ENCODE measurements at places on chromosomes 7 and 10. TPM values are rescaled to one million over a fixed set of nuclear protein-coding genes. Genes with fewer than 3 reads are reported as not detected.

DNA sequence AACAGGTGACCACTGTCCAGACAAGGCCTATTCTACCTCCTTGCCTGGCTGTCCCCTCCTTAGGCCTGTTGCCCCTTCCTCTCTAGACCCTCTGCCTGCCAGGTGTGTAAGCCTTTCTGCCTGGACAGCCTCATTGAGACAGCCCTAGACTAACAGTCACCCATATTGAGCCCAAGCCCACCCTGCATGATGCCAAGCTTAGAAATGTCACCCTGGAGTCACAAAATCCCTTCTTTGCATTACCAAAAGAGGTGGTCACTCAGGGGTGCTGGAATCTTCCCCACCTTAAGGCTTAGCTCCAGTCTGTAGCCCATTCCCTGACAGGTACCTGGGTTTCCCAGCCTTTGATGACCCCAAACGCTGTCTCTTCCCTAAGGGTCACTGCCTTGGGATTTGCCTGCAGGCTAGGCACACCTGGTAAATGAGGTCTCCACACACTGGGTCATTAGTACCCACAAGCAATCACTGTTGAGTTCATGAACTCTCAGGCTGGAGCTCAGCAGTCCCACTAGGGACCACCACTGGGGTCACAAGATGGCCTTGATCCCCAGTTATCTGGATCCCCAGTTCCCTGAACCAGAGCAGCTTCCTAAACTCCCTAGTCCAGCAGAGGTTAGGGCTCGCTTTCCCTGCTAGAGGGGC, 54.9 kb upstream of the CAMK2B start:
- peaks cover 28% of the 10 kb centered on the region for H3K36me3 ChIP-seq
- no peak for DNase-seq
- H3K27ac ChIP-seq, result no peak overlapping the region

- no peaks in the 10 kb centered on the region for H3K27me3 ChIP-seq
- no peak overlapping the region for H3K4me3 ChIP-seq
- no peak for DNase-seq
- peaks cover 20% of the 10 kb centered on the region for H3K4me1 ChIP-seq
These were observed 17.4 kb downstream of the SLC13A4 start for GRCh38 chr7:135710417-135711138.

- H3K27me3 ChIP-seq, result no peaks in the 10 kb centered on the region
- DNase-seq, result peak; percentile 67
- H3K27ac ChIP-seq, result peak overlapping the region; percentile 61
- H3K36me3 ChIP-seq, result no peaks in the 10 kb centered on the region
- no peak overlapping the region for H3K4me3 ChIP-seq
These were observed 22.2 kb downstream of the TMEM120A start for GRCh38 chr7:75971961-75972763.

DNA sequence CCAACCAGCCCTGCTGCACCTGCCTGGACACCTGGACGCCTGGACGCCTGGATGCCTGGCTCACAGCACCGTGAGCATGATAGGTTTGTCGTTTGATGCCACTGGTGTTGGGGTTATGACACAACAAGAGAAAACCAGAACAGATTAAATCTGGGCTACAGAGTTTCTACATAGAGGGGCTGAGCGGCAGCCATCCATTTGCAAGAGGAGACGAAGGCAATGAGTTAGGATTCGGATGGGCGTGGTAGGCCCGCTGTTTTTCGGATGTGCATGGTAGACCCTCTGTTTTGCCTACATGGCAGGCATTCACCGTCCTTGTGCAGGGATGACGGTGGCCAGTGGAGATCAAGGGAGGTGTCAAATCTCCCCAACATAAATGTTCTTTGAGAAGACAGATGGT, 121.5 kb upstream of the RNF32 start:
- H3K4me1 ChIP-seq, result no peaks in the 10 kb centered on the region
- H3K4me3 ChIP-seq, result no peak overlapping the region
- no peak for DNase-seq
- no peak overlapping the region for H3K27ac ChIP-seq

DNA sequence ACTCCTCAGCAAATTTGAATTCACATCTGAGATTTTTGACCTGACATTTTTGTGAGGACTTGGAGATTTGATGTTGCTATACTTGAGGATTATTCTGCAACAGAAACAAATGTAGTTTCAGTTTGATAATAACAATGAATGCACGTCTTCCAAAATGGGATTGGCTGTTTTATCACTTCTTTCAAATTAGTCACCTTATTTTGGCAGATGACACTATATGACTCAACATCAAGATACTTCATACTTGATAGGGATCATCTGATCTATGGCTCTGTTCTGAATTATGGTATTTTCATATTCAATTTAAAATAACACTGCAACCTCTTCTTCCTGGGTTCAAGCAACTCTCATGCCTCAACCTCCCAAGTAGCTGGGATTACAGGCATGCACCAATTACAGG, 24.2 kb downstream of the ARL5B start:
- H3K4me3 ChIP-seq, result no peak overlapping the region
- no peaks in the 10 kb centered on the region for H3K27me3 ChIP-seq
- no peak overlapping the region for H3K27ac ChIP-seq

GRCh38 chr10:636016-636730, 53.3 kb downstream of the DIP2C start:
- DNase-seq, result no peak
- H3K27ac ChIP-seq, result no peak overlapping the region

DNA sequence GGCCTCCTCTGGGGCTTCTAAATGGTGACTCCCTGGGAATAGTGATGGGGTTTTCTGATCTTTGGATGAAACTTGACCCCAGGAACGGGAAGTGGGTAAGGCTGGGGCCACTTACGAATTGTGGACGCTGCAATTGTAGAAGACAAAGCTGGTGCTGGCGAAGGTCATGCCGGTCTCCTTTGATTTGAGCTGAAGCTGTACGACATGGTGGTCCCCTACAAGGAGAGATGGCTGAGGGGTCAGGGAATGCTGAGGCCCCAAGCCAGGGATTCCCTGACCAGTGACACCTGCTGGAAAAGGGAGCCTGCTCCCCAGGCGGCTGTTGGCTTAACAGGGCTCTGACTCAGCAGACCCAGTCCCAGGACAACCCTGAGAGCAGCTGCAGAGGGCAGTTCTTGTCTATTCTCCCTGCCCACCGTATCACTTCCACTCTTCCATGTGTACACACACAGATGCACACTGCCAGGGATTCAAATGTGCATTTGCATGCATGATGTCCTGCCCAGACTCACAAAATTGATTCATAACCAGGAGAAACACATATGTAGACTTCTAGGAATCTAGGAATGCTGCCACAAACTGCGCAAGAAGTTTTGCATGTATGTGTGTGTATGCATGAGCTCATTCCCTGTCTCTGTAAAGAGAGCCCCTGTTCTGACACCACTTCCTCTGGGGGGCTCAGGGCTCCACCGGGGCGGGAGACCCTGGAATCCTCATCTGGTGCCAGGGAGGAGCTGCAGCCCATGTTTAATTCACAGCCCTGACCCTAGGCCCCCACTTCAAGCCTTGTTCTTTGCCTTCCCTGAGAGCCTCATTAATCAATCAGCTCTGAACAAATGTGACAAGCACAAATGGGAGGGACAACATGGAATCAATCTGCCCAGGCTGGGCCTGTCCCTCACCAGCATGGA, 350.0 kb downstream of the PLXNA4 start:
- H3K36me3 ChIP-seq, result no peaks in the 10 kb centered on the region
- H3K4me1 ChIP-seq, result no peaks in the 10 kb centered on the region
- H3K4me3 ChIP-seq, result no peak overlapping the region
- H3K27me3 ChIP-seq, result no peaks in the 10 kb centered on the region
- no peak overlapping the region for H3K27ac ChIP-seq
- DNase-seq, result no peak

DNA sequence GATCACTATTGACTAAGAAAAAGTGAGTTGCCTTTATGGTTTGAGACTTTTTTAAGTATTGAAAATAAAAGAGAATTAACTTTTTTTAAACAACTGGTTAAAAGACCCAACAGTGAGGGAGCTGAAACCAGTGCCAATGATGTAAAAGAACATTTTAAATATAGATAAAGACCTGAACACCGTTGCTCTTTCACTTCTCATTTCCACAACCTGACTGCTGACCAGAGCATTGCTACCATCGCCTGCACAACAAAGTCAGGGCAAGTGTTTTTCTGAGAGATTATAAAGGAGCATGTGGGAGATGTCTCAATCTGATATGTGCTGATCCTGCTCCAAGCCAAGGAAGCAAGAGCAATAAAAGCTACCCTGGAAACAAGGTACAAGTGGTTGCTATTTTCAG, 34.7 kb downstream of the IMMP2L start:
- no peak overlapping the region for H3K27ac ChIP-seq
- H3K4me3 ChIP-seq, result no peak overlapping the region
- DNase-seq, result no peak
- no peaks in the 10 kb centered on the region for H3K36me3 ChIP-seq

DNA sequence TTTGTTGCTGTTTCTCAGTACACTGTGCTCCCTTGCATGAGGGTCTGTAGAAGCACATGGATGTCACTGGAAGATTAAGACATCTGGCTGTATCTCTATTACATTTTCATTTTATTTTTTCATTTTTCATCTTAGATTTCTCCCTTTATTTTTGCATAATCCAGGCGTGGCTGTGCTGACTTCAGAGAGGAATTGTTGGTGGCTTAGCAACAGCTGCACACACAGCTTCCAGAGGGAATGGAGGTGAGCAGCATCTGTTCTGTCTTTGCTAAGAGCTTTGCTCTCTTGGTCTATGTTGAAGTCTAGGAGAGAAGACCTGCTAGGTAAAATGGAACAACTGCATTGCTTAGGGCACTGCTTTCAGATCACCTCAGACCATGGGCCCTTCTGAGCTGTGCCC, 254.4 kb upstream of the SP4 start:
- DNase-seq, result no peak
- H3K36me3 ChIP-seq, result no peaks in the 10 kb centered on the region
- no peak overlapping the region for H3K27ac ChIP-seq
- H3K4me3 ChIP-seq, result no peak overlapping the region
- no peaks in the 10 kb centered on the region for H3K4me1 ChIP-seq

- H3K4me1 ChIP-seq, result peaks cover 56% of the 10 kb centered on the region
- H3K27ac ChIP-seq, result peak overlapping the region; percentile 93
- peak; percentile 73 for DNase-seq
- H3K27me3 ChIP-seq, result no peaks in the 10 kb centered on the region
- peaks cover 33% of the 10 kb centered on the region for H3K36me3 ChIP-seq
These were observed 1.1 kb downstream of the HNRNPA2B1 start for GRCh38 chr7:26199301-26200037.

DNA sequence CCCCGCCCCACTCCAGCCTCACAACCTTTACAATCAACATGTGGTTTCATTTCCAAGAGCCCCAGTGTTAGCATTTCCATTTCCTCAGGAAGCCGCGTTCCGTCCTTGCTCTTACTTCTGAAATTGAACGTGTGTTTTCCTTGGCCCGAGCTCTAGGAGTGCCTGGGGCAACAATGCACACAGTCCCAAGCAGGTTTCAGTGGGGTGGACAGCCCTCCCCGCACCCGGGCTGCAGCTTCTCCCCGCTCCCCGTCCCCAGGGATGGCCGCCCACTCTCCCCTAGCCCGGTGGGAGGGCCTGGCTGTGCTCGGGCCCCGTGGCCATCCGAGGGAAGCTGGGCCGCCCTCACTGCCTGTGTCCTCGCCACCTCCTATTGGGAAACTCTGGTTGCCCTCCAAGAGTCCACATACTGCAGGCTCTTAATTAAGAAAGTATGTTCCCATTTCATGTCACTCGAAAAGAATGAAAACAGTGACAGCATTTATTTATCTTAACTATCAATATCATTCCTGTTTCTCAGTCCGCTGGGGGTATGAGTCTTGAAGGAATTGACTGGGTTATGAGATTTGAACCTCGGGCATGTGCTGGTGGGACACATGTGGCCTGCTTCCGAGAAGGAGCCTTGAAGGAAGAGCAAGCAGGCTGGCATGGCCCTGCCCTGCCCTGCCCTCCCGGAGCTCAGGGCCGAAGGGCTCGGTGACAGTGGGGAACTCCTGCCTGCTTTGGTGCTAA, 163.8 kb downstream of the GRK5 start:
- no peaks in the 10 kb centered on the region for H3K36me3 ChIP-seq
- H3K4me1 ChIP-seq, result peaks cover 31% of the 10 kb centered on the region
- peak; percentile 83 for DNase-seq
- no peaks in the 10 kb centered on the region for H3K27me3 ChIP-seq
- H3K27ac ChIP-seq, result peak overlapping the region; percentile 88
- H3K4me3 ChIP-seq, result no peak overlapping the region

DNA sequence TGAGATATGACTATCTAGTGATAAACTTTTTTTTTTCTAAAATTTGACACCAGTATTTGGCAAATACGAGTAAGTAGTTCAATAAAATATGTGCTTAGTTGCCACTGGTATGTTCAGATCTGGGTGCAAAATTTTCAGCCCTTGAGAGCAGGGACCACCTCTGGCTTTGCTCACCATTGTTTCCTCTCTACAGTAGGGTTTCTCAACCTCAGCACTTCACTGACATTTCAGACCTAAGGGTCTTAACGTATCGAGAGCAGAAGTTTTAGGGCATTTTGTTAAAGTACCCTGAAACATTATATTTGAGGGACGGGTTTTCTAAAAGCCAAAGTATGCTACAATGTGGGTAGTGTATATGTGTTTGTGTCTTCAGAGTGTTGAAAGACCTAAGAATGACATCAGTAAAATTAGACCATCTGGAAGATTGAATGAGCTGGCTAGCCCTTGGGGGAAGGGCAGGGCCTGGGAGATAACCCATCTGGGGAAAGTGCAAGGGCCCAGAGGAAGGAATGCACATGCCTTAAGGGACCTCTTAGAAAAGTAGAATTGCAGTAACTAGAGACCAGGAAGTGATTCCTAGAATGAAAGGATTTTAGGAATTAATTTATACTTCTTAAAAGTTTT, 11.8 kb downstream of the BZW2 start:
- no peaks in the 10 kb centered on the region for H3K36me3 ChIP-seq
- peak; percentile 48 for DNase-seq
- H3K27me3 ChIP-seq, result no peaks in the 10 kb centered on the region
- H3K4me1 ChIP-seq, result peaks cover 65% of the 10 kb centered on the region

GRCh38 chr7:115749924-115750323, 280.6 kb downstream of the TFEC start:
- DNase-seq, result no peak
- no peaks in the 10 kb centered on the region for H3K4me1 ChIP-seq
- no peaks in the 10 kb centered on the region for H3K36me3 ChIP-seq
- H3K27ac ChIP-seq, result no peak overlapping the region
- no peak overlapping the region for H3K4me3 ChIP-seq

- DNase-seq, result no peak
- peaks cover 5% of the 10 kb centered on the region for H3K4me1 ChIP-seq
- H3K27me3 ChIP-seq, result no peaks in the 10 kb centered on the region
- no peak overlapping the region for H3K4me3 ChIP-seq
- no peaks in the 10 kb centered on the region for H3K36me3 ChIP-seq
These were observed 3.2 kb downstream of the PSMG3 start for GRCh38 chr7:1566687-1567048.

DNA sequence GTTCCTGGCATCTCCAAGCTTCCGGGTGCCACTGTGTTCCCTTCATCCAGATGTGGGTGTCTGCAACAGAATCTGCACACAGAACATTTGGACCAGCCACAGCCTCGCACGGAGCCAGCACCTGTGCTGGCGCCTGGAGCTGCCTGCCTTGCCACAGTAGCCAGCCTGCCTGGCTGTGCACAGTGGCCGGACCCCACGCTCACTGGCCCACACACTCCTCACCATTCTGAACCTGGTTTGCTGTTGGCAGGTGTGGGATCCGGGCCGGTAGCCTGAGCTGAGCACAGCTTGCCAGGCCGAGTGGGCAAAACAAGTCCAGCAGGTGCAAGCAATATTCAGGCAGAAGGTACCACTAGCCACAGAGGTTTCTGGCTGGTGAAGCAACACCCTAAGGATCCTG, 7.6 kb upstream of the KLHL7 start:
- no peaks in the 10 kb centered on the region for H3K36me3 ChIP-seq
- H3K27ac ChIP-seq, result no peak overlapping the region
- no peak for DNase-seq
- H3K4me1 ChIP-seq, result no peaks in the 10 kb centered on the region
- H3K27me3 ChIP-seq, result no peaks in the 10 kb centered on the region

GPER1 gene
- total RNA-seq, result 3.9 TPM

LRIT1 gene
- total RNA-seq, result not detected

EXOC4 gene
- 34.5 TPM for total RNA-seq

COL26A1 gene
- not detected for total RNA-seq

METTL27 gene
- total RNA-seq, result 0.42 TPM

MRC1 gene
- 7.4 TPM for total RNA-seq

FANK1 gene
- 0.75 TPM for total RNA-seq

Data from heart right ventricle (tissue), 16 donors.